Stimulated activated CD8-positive, alpha-beta memory T cell treated with anti-CD3 and anti-CD28 coated beads, Interleukin-2, amount 100 ng/mL, for 1 hour (primary cell): ENCODE measurements at places on chromosomes 7 and 10.

DNA sequence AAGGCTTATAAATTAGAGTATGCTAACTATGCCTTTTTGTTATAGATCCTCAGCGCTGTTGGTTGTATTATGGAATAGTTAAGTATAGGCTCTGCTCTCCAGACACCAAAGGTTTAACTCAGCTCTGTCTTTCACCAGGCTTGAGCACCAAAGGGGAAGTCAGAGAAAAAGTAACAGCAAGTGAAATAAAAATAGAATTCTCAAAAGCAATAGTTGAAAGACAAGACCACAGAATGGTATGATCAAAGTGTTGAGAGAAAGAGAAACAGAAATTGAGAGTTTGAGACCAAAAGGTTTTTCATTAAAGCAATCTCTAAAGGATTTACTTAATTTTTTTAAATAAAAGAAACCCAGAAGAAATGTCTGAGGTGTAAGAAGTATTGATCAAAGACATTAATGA, 529.8 kb upstream of the C7orf33 start:
- no peak for DNase-seq

DNA sequence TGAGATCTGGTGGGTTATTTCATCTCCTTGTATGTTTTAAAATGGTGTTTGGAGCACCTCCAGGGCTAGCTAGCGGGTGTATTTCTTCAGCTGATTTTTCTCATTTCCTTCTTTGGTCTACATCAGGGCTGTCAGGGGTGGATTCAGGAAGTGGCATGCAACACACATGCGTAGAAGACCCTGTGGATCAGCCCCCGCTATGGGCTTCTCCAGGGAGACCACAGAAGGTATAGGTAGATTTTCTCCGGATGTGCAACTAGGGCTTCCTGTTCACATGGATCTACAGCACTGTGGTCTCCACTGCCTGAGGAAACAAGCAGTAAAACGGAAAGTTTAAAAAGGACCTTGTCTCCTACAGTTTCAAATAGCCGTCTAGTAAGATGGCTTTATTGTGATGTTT, 10.4 kb downstream of the NUB1 start:
- peak; percentile 26 for DNase-seq

GRCh38 chr10:71873582-71874211, 22.6 kb upstream of the PSAP start:
- DNase-seq = no peak

DNA sequence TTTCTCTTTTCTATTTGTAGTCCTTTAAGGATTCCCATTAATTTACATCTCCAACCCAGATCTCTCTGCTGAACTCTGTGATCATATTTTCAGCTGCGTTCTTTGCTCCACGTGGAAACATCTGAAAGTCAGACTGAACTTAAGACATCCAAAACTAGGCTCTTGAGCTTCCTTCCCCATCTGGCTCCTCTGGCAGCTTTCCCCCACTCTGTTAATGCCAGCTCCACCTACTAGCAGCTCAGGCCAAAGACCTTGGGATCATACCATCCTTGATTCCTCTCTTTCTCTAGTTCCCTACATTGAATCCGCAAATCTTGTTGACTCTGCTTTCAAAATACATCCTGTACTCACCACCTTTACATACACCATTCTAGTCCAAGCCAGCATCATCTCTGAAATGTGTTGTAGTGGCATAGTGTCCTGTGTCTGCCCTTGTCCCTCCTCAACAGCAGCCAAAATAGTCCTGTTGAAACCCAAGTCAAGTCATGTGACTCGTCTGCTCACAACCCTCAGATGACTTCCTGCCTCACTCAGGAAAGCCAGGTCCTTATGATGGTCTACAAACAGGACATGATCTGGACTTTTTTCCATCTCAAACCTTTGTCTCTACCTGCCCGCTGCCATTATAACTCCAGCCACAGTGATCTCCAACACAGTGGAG, 7.0 kb downstream of the REEP3 start:
- DNase-seq = no peak

GRCh38 chr7:77354484-77354883, 61.7 kb downstream of the GSAP start:
- DNase-seq = no peak

- DNase-seq = no peak
These were observed 8.5 kb upstream of the PNLIPRP2 start for GRCh38 chr10:116612107-116612769.

GRCh38 chr10:71747039-71747531, 26.2 kb downstream of the VSIR start:
- DNase-seq = no peak

DNA sequence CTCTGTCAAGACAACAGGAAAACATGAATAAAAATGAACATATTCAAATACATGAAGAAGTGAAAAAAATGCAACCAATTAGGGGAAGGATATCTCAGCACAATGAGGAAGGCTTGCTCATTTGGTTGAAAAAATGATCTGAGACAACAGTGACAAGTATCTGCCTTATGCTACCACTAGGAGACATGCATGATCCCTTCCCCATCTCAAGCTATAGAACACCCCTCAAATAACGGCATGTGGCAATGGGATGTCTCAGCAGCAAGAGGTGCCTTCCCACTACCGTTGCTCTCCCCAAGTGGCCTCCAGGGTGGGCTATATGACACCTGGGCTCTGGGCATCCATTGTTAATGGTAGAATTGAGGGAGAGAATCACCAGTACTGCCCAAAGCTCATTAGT, 98.1 kb upstream of the RSU1 start:
- DNase-seq = no peak

GRCh38 chr10:133335246-133336117, 1.2 kb downstream of the CALY start:
- peak; percentile 66 for DNase-seq

- DNase-seq = no peak
These were observed 85.5 kb downstream of the PARD3 start for GRCh38 chr10:34729619-34730018.

DNA sequence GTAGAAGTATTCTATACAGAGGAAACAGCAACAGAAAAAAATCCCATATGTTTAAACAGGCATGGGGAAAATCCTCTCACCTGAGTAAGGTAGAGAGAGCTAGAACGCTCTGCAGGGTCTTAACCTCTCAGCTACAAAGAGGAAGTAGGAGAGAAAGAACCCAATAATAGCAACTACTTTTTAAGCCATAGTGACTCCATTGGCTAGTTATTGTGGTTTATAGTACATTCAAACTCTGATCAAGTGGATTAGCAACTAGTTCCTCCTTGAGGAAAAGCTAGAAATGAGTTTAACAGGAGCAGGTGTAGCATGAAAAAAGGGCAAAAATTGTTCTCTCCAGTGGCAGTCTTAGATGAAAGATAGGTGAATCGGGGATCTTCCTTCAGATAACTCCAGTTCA, 89.7 kb downstream of the HGF start:
- DNase-seq = no peak

GRCh38 chr7:90503367-90503766, 33.9 kb downstream of the PTTG1IP2 start:
- DNase-seq = no peak

- DNase-seq = no peak
These were observed 19.3 kb downstream of the VIPR2 start for GRCh38 chr7:159125104-159125954.

DNA sequence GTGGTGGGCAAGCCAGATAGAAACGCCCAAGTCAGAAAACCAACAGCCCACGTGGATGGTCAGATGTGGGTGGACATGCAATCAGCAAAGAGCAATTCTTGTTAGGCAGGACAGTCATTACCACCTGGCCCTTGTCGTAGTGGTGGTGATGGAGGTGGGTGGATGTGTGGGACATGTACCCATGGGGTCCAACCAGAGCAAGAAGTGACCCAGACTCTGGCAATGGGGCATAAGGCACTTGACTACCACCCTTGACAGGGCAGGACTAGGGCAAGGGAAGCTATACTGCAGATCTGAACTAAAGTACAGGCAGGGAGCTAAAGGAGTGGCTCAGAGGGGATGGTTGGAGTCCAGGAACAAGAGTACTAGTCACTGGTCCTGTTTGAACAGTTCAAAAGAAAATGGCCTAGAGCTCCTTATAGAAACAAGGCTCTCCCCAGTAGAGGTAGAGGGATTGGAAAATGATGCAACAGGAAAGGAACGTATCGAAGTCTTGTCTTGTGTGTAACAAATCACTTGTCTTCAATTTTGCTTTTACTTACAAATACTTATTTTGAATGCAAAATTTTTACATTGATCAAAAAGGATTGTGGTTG, 17.6 kb downstream of the LMOD2 start:
- no peak for DNase-seq
